Effector CD8-positive, alpha-beta T cell (primary cell): ENCODE measurements at places on chromosomes 5 and 9.

GRCh38 chr5:39400713-39401578 is 23.8 kb downstream of the DAB2 start:
- no peak for DNase-seq

- DNase-seq, result no peak
Observed at GRCh38 chr5:35172533-35172932, 57.8 kb downstream of the PRLR start.

GRCh38 chr5:1401536-1402138 is 43.6 kb downstream of the SLC6A3 start:
- DNase-seq, result no peak

DNA sequence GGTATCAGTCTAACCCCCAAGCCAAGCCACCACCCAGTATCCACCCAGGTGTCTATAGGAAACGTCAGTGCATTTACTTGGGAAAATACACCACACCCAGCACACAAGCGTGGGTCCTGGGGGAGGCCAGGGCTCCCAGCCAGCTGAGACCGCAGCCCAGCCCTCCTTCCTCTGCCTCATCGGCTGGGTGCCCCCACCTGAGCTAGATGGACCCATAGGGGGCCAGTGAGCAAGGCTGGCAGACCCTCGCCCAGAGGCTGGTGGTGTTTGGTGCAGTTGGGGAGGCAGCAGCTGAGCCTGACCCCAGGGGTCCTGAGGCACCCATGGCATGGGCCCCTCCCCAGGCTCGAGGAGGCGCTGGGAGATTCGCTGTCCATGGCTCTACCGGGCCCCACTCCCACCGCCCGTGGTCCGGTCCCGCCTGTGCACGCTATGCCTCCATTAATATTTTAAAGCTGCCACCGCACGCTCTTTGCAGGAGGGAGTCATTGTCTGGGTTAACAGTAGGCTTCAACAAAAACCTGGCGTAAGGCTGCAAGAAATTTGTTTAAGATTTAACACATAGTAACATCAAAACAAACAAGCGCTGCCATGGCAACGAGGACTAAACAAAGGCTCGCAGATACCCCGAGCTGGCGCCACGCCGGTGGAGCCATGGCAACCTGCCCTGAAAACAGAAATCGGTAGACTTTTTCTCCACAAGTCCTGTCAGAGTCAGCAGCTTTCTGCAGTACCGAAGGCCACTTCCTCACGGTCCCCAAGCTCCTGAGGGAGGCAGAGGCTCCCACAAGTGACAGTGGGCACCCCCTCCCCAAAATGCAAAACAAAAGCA is 20.6 kb downstream of the TPPP start:
- peak; percentile 62 for DNase-seq

- DNase-seq, result no peak
Observed at GRCh38 chr5:88741964-88742363, 141.0 kb downstream of the MEF2C start.

DNA sequence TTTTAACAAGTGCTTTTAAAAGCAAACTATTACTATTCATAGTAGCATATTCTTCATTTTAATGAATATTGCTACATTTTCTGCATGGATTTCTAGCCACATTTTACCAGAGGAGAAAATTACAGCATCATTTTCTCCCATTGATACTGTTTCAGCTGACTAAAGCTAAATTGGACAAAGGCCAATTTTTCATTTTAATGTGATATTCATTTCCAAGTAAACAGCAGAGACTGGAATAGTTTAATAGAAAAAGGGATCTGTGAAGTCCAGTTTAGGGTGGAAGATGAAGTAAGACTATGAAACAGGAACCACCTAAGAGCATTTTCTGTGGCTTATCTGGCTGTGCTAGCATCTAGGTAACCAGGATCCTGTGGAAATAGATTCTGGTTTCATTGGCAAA is 128.1 kb downstream of the GIN1 start:
- no peak for DNase-seq

- DNase-seq, result no peak
Observed at GRCh38 chr9:109934857-109935215, 154.8 kb downstream of the PALM2AKAP2 start.

GRCh38 chr9:126036881-126037291 is 289.7 kb downstream of the PBX3 start:
- no peak for DNase-seq

GRCh38 chr5:35675392-35675791 is 57.7 kb downstream of the SPEF2 start:
- no peak for DNase-seq

- DNase-seq, result no peak
Observed at GRCh38 chr5:149338364-149338763, 6.9 kb upstream of the GRPEL2 start.

- no peak for DNase-seq
Observed at GRCh38 chr5:37391591-37391990, 12.5 kb downstream of the WDR70 start.

GRCh38 chr9:94603259-94604160 is 9.9 kb upstream of the FBP2 start:
- DNase-seq, result peak; percentile 44

GRCh38 chr5:120614531-120615180 is 150.6 kb downstream of the PRR16 start:
- no peak for DNase-seq

GRCh38 chr9:98370300-98370975 is 115.0 kb upstream of the TBC1D2 start:
- DNase-seq, result no peak

- DNase-seq, result no peak
Observed at GRCh38 chr5:149423049-149423793, 44.1 kb upstream of the IL17B start.

DNA sequence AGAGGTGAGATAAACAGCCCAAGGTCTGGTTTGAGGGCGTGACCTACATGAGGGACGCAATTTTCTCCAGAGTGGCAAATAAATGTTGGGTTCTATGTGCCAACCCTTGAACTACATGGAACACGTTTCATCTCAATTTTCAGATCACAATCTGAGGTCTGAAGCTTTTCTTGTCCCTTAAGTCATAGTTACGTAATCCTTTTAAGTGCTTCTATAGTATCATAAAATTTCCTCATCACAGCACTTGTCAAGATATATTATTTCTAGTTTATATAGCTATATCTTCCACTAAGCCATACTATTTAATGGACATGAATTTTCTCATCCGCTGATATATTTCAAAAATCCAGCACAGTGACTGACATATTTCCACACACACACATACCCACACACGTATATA is 53.1 kb upstream of the GRIN3A start:
- no peak for DNase-seq

DNA sequence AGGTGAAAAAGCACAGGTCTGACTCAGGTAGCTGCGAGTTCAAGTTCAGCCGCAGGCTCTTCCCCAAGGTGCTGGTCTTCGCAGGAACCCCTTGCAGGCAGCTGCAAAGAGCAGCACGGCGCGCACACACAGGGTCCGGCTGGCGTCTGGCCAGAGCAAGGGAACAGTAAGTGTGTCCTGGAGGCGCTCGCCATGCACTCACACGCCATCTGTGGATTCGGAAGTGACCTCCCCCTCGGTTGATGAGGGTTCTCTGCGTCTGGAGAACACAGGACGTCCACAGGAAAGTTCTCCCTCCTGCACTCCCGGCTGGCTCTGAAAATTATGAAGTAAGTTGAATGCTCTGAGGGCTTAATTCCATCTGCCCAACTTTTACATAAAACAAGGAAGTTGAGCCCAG is 14.0 kb upstream of the EGFL7 start:
- no peak for DNase-seq

GRCh38 chr9:77927265-77927664 is 104.3 kb downstream of the GNAQ start:
- no peak for DNase-seq

DNA sequence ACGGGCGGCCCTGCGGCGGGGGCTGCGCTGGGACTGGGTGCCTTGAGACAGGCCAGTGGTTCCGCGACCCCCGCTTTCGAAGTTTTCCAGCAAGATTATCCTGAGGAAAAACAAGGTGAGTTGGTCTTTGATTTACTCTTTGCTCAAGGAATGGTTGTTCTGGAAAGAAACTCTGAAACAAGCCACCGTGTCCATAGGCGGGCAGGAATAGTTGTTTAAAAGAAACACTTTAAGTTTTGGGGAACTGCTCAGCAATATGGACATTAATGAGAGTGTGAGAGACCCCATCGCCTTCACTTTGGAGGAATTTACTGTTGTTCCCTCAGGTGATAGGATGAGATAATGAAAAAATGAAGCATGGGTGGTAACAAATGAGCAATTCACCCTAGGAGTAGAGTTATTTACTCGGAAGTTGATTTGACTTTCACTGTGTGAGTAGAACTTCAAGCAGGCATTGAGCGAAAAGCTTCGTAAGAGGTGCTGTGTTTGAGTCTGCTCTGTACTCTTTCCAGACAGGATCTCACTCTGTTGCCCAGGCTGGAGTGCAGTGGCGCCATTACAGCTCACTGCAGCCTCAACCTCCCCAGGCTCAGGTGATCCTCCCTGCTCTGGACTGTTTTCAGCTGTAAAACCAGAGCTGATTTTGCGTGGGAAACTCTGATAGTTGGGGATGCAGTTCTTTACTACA is 1.1 kb downstream of the DMRTA1 start:
- no peak for DNase-seq

- DNase-seq, result no peak
Observed at GRCh38 chr5:67350618-67351201, 154.1 kb upstream of the CD180 start.

- DNase-seq, result no peak
Observed at GRCh38 chr5:34501840-34502239, 154.3 kb upstream of the RAI14 start.

GRCh38 chr9:76528056-76528455 is 69.1 kb downstream of the GCNT1 start:
- no peak for DNase-seq

GRCh38 chr9:4506490-4506889 is 16.2 kb downstream of the SLC1A1 start:
- no peak for DNase-seq

GRCh38 chr9:122844137-122844536 is 15.7 kb upstream of the PDCL start:
- DNase-seq, result no peak

- no peak for DNase-seq
Observed at GRCh38 chr5:107376546-107377276, 294.0 kb downstream of the EFNA5 start.

GRCh38 chr5:82521431-82522051 is 243.4 kb upstream of the RPS23 start:
- DNase-seq, result no peak

DNA sequence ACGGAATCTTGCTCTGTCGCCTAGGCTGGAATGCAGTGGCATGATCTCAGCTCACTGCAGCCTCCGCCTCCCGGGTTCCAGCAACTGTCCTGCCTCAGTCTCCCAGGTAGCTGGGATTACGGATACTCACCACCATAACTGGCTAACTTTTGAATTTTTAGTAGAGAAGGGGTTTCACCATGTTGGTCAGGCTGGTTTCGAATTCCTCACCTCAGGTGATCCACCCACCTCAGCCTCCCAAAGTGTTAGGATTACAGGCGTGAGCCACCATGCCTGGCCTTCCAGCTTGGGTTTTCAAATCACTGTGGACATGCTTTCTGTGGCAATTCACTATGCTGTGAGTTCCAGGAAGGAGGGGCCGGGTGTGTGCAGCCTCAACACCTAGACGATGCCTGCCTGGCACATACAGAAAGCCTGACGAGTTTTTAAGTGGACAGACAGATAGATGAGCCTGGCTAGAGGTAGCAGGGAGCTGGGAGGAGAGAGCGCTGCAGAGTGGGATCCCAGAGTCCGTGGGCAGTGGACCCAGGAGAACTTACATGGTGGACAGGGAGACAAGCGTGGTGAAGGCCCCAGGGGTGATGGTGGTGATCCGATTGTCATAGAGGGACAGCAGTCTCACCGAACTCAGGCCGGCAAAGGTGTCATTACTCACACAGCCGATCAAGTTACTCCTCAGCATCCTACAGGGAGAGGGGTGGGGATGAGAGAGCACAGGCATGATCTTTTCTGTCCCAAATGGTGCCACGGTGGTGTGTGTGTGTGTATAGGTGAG is 173.4 kb upstream of the PANK3 start:
- DNase-seq, result no peak

- DNase-seq, result no peak
Observed at GRCh38 chr9:86921151-86921923, 26.0 kb downstream of the GAS1 start.

- DNase-seq, result no peak
Observed at GRCh38 chr5:153625826-153626354, 135.4 kb downstream of the GRIA1 start.

- no peak for DNase-seq
Observed at GRCh38 chr5:73088026-73088425, 32.3 kb upstream of the TMEM171 start.

DNA sequence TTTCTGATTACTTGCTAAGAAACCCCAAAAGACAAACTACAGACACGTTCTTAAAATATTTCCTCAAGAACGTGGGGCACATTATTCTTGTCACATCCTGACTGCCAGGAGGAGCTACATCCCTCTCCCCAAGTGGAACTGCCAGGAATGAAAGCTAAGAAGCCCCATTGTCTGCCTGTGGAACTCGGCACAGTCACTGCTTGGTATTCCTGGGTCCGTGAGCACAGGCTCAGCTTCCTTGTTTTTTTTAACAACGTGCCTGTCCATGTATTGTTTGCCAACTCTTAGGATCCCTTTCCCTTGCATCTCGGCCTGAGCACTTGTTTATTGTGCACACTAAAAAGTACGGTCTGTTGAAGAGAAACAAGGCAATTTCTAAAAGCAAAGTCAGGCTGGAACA is 47.0 kb upstream of the SELENOP start:
- no peak for DNase-seq
